ENCODE measurements at places on chromosomes 12 and 14.

DNA sequence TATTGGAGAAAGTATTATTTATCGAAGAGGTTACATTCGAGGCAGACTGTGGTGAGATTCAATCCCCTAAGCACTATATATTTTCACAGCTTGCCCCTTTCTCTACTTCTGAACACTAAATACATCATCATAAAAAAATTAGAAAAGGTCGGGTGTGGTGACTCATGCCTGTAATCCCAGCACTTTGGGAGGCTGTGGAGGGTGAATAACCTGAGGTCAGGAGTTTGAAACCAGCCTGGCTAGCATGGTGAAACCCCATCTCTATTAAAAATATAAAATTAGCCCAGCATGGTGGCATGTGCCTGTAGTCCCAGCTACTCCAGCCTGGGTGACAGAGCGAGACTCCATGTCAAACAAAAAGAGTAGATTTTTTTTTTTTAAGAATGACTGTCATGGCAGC is 70.6 kb upstream of the MYF6 start:
- DNase-seq, result no peak

GRCh38 chr14:105857220-105857825 is 330.9 kb downstream of the TMEM121 start:
- DNase-seq, result peak; percentile 46

DNA sequence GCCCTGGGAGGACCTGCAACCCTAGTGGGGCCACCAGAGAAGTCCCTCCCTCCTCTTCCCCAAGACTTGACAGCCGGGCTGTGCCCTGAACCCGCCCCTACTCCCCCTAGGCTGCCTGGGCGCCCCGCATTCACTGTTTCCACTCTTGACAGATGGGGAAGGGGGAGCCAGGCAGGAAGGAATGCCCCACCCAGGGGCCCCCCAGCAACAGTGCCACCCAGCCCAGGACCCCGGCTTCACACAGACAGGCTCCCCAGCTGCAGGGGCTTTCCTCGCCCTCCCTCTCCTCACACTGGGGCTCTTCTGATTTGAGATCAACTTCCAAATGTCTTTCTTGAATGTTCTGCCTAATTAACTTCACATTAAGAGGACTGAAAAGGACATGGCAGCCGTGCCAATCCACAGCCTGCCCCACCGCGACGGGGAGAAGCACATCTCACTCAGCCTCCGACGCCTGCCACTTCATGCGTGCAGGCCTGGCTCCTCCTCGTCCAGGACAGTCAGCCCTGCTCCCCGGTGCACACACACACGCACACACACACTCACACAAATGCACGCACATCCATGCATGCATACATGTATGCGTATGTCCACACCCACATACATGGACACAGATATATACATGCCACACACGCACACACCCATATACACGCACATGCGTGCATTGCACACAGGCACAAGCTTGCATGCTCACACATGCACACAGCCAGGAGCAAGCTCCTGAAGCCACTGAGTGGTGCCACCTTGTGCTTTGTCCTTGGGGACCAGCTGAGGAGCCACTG is 19.6 kb upstream of the C14orf180 start:
- DNase-seq, result no peak

GRCh38 chr14:95261616-95262510 is 57.8 kb downstream of the CLMN start:
- no peak for DNase-seq

DNA sequence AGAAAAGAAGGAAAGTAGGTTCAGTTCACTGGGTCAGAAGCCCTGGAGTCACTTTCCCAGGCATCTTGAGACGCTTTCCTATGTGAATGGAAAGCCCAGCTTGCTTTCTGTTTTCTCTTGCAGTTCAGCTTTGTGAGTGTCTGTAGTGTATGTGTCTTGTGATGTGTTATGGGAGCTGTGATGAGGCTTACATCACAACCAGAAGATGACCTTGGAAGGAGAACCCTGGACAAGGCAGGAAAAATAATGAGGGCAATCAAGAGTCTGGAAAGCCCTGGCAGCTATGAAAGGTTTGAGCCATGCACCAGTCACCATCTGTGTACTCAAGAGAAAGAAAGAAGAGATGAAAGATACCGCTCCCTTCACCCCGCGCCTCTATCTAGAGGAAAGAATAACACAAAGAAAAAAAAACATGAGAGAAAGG is 35.2 kb upstream of the PTGR2 start:
- no peak for DNase-seq

- DNase-seq, result no peak
Observed at GRCh38 chr12:33663000-33663654, 223.5 kb upstream of the SYT10 start.

DNA sequence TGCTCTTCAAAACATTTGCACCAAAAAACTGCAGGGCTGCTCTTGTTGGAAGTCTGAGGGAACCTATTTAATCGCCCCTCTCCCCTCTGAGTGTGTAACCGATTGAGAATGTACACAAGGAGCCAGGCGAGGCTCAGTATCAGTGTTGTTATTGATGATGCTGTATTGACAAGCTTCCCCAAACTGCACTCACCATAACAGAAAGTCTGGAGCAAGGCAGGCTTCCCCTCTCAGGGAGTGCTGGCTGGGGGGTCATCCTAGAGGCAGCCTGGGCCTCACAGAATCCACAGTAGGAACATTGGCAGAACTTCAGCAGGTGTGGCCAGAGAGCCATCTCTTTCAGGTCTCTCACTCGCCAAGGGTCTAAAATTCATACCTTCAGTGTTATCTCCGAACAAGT is 58.1 kb upstream of the TUNAR start:
- no peak for DNase-seq

DNA sequence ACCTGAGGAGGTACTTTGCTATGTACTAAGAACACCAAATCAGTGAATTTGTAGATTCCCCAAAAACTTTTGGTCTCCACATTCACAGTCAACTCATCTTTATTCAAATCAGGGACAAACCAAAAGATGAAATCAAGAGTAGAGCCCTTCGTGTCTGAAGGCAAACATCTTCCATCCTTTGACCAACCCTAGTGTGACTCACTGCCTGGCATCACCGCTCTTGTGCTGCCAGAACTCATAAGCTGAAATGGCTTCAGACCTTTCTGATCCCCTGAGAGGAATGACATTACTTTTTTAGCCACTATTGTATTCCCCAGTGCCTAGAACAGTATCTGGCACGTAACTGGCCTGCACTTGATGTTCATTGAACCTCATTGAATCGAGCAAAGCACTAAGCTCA is 50.1 kb downstream of the GOLGA5 start:
- peak; percentile 23 for DNase-seq
